AG04450 (cell line): ENCODE measurements at places on chromosomes 2 and 18. TPM values are rescaled to one million over a fixed set of nuclear protein-coding genes. Genes with fewer than 3 reads are reported as not detected.

Gene MYL12B
- 682 and 787 TPM in 2 replicates for polyA plus RNA-seq

- DNase-seq, result no peak
Observed at GRCh38 chr18:70428439-70428838, 139.6 kb downstream of the SOCS6 start.

Gene INHA
- polyA plus RNA-seq, result 0.12 and 0.29 TPM in 2 replicates

DNA sequence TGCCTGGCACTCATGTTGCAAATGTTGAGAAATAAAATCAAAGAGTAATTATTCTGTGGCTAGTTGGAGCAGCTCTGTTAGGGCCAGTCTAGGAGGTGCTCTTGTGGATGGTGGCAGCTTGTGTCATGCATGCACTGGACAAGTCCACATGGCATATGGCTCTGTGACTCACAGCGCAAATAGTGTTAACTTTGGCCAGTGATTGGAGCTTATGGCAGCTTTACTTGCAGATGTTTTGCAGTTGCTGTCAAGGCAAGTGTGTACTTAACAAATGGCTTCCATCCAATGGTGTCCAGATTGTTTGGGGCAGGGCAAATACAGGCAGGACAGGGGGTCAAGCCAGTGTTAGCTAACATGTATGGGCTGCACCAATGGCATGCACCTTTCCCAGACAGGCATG is 26.1 kb upstream of the TMX3 start:
- DNase-seq, result no peak

Gene TGIF1
- polyA plus RNA-seq, result 60.6 and 61.1 TPM in 2 replicates

Gene COPS9
- 322 and 360 TPM in 2 replicates for polyA plus RNA-seq

Gene ST8SIA5
- not detected in 2 replicates for polyA plus RNA-seq

GRCh38 chr2:65529419-65529818 is 97.0 kb upstream of the SPRED2 start:
- no peak for DNase-seq

GRCh38 chr18:3037423-3037915 is 24.5 kb upstream of the LPIN2 start:
- peak; percentile 55 for DNase-seq

- DNase-seq, result no peak
Observed at GRCh38 chr18:21393986-21394385, 152.0 kb downstream of the GREB1L start.

DNA sequence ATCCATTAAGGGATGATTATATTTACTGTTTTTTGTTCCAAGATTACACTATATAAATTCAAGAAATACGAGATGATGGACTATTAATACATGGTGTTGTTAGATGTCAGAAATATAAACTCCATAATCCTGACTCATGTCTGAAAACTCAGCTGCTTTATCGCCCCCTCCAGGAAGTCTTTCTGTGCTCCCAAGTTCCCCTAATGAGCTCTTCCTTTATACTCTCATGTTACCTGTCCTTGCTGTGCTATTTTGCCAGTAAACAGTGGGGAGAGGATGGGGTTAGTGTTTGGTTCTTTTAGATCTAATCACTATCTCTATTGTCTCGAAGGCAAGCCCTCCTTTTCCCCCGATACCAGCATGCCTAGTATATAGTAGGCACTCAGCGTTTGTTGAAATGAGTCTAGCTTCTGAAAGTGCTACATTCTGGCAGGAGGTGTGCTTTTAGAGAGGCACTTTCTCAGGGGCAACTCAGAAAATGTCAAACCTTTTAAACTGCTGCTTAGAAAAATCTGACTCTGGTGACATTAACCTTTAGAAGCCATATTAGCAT is 21.4 kb upstream of the BARD1 start:
- no peak for DNase-seq
